ENCODE measurements at places on chromosomes 5 and 9. TPM values are rescaled to one million over a fixed set of nuclear protein-coding genes. Genes with fewer than 3 reads are reported as not detected.

- H3K27ac ChIP-seq: no peak overlapping the region
- no peaks in the 10 kb centered on the region for H3K27me3 ChIP-seq
- no peaks in the 10 kb centered on the region for H3K4me1 ChIP-seq
- DNase-seq: no peak
- no peaks in the 10 kb centered on the region for H3K36me3 ChIP-seq
Observed at GRCh38 chr5:120507197-120507596, 43.1 kb downstream of the PRR16 start.

- H3K27me3 ChIP-seq: no peaks in the 10 kb centered on the region
- H3K4me3 ChIP-seq: no peak overlapping the region
- no peak overlapping the region for H3K27ac ChIP-seq
- no peaks in the 10 kb centered on the region for H3K36me3 ChIP-seq
- DNase-seq: no peak
Observed at GRCh38 chr9:100756217-100756616, 178.3 kb downstream of the CAVIN4 start.

Gene PCDHGA8
- total RNA-seq: 0.59 TPM

Gene TRIM36
- 0.29 TPM for total RNA-seq
